Hippocampal formation (tissue), 2 donors: ENCODE measurements at places on chromosomes 5 and 9.

GRCh38 chr9:16277471-16277960 is 593.0 kb downstream of the BNC2 start:
- no peak for DNase-seq

DNA sequence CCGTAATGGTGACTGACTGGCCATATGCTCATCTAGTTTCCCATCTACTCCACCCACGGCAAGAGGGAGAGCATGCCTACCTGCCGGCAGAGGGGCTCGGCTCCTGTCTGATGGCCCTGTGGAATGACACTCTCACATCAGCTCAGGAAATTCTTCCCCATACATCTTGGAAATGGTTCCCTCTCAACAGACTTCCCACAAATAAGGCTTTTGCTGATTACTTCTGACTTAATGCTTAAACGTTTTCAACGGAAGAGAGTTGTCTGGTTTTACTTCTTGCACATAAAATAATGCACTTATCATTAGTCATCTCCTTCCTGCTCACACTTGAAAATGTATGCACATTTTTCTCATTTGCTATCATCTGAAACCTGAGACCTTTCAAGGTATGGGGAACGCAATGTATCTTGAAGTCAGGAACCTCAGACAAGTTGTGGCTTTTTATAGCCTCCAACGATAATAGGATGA is 129.5 kb downstream of the TTLL11 start:
- no peak for DNase-seq

- no peak for DNase-seq
Measured at GRCh38 chr5:150496534-150496933, 11.4 kb upstream of the NDST1 start.

GRCh38 chr5:54254482-54255198 is 55.7 kb downstream of the ARL15 start:
- DNase-seq = no peak

GRCh38 chr9:27280860-27281259 is 16.1 kb downstream of the EQTN start:
- DNase-seq = no peak

GRCh38 chr5:181217111-181217802 is 5.8 kb upstream of the TRIM41 start:
- no peak for DNase-seq

GRCh38 chr9:97431549-97432143 is 19.8 kb downstream of the TDRD7 start:
- DNase-seq = no peak

- no peak for DNase-seq
Measured at GRCh38 chr5:170147051-170147752, 41.5 kb downstream of the FOXI1 start.

GRCh38 chr5:17898766-17899165 is 264.5 kb downstream of the TAF11L14 start:
- no peak for DNase-seq

DNA sequence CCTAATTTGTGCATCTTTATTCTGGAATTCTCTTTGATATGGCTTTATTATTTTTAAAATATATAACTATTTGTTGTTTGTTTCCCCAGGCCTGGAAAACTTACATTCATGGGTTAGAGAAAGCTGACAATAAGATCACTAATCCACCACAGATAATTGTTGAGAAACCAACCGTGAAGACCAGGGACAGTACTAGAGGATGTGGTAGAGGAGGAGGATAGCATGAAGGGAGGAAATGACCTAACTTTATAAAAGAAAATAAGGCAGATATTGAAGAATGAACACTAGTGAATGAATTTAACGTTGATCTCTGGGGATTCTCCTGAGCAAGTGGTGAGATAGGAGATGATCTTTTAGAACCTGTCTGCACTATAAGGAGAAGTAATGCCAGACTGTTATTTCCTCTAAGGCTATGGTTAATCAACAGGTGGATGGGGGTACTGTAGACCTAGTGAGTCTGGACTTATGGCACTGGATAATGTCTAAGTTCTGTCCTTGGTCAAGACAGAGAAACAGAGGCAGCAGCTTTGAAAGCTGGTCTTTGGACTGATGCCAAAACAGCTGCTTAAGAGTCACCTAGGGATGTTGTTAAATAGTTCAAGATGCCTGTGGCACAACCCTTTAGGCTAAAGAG is 52.4 kb downstream of the NREP start:
- DNase-seq = no peak

DNA sequence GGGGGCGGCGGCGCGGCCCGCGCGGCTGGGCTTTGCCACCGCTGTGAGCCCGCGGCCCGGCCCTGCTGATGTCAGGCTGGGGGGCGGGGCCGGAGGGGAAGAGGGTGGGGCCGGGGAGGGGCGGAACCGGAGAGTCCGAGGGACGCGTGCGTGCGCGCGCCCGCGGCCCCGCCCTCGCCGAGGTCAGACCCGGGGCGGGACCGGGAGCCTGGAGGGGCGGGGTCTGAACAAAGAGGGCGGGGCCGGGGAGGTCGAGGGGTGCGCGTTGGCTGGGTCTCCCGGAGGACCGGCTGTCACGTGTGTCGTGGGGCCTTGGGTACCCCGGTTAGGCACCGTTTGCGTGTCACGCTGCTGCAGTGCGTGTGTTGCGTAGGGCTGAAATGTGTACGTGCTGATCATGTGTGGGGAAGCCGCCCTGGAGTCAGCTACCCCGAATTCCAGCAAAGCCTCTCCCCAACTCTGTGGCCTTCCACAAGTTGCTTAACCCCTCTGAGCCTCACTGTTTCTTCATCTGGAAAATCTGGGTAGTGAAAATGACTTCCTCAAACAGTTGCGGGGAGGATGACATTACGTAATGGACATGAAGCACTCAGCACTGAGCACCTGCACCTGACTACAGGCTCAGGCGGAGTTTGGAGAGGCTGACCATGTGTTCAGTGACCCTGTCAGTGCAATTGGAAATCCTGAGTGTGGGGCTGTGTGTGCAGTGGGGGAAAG is at the start of gene RALGDS:
Gene RALGDS, minus strand, starts transcription at position 43 of the 717 bp plus-strand sequence. CDS start 86 bp downstream, outside the sequence.
- peak; percentile 84 for DNase-seq

DNA sequence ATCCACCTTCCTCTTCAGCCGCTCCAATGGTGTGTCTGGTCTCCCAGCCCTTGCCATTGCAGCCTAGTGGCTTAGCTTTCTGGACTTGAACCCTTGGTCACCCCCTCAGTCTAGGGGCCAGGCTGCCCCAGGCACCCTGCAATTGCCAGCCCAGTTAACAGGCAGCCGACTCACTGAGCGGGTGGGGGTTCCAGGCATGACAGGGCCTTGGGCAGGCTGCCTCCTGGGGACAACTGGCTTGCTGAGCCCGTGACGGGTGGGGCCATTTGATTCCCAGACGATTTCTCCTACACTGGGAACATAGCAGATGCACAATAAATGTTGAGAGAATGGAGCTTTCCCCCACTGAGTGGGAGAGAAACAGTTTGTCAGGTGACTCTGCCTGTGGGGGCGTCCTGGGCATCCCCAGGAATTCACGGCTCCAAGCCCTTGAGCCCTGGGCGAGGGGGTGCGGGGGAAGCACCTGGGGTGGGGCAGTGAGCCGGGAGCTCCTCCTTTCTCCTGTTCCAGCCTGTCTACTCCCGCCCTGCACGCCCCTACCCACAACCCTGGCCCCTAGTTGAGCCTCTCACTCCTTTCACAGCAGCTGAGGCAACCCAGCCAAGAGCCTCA is 12.6 kb upstream of the AQP7 start:
- no peak for DNase-seq

- DNase-seq = no peak
Measured at GRCh38 chr5:80246001-80246758, 9.7 kb downstream of the SERINC5 start.

- no peak for DNase-seq
Measured at GRCh38 chr5:22968386-22968785, 115.2 kb upstream of the CDH12 start.

GRCh38 chr5:45189042-45189441 is 380.3 kb downstream of the MRPS30 start:
- DNase-seq = no peak

DNA sequence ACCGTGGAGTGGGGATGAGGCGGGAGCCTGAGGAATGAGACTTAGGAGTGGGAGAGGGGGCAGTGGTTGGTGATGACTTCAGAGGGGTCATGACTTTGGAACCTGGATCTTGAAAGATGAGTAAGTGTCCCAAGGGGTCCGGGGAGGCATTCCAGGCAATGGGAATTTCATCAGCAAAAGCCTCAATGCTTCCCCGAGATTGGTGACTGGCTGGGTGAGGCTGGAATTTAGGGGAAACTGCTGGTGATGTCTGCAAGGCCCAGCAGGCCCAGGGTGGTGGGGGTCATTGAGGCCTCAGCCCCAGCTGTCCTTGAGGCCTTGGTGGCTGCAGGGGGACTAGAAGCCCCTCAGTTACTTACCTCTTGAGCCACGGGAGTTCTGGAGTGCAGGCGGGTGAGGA is 7.5 kb downstream of the NDST1 start:
- no peak for DNase-seq

DNA sequence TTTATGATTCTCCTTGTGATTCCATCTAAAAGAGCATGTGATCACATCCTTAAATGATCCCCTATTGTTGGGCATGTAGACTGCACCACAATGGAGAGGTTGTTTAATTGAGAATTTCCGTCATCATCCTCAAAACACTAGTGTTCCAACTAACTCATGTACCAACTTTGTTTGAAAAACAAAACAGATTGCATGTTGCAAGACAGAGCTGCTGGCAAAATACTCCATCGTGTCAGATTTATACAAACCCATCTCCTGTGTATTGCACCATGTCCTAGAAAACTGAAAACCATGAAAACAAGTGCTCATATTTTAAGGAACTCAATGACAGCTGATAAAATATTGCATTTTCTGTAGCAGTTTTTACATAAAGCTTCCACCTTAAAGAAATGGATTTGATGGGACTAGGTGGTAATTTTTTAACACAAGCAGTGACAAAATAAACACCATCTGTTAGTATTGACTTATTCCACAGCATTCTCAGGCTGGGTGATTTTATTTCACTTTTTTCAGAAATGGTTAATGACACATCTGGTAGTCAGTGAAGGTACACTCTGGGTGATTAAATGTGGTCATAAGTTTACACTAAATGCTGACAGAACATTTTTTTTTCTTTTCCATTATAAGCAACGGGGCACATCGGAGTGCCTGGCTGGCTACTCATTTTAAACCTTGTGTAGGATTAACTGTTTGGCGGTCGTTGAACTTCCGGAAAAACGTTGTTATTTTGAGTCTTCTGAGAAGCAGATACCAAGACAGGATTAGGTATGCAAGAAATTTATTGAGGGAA is 602.9 kb upstream of the WWC1 start:
- DNase-seq = no peak

DNA sequence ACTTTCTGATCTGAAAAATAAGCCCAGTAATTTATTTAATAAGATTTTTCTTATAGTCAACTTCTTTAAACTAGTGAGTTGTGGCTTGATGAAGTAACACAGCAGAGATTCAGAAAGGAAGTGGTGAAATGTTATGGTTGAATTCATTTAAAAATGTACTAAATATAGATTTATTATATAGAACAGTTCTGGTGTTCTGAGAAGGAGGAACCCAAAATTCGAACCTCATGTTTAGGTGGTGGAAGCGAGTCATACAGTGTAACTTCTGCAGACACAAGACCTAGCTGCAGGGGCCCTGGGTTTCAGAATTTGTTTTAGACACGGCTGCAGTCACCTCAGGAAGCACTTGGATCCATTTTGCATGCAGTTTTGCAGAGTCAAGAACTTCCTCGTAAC is 188.2 kb downstream of the TRIO start:
- DNase-seq = no peak

DNA sequence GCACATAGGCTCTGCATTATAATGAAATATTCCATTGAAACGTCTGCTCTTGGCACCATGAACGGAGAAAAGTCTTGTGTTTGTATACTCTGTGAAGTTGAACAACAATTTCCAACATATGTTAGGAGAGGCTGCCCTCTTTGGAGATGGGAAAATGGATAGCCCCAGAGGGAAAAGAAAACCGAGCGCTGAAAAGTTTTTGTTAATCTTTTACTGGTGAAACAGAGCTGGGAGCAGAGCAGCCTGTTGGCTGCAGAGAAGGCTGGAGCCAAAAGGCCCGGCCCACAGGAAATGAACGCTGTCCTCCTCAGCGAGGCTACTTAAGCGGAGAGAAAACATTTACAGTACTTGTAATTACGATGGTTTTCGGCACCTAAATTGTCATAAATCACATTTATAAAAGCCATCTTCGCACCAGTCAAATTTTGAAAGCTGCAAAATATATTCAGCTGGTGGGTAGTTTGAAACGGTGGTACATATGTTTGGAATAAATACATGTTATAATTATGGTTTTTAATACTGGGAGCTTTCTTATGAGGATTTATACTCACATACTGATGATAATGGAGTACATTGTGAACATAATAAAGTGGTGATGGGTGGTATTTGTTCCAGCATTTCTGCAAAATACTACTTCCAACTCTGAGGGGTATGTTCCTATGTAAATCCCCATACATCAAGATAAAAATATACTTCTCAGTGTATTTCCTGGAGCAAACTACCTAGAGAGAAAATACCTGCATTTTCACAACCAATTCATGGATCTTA is 129.6 kb upstream of the CNTLN start:
- DNase-seq = no peak

DNA sequence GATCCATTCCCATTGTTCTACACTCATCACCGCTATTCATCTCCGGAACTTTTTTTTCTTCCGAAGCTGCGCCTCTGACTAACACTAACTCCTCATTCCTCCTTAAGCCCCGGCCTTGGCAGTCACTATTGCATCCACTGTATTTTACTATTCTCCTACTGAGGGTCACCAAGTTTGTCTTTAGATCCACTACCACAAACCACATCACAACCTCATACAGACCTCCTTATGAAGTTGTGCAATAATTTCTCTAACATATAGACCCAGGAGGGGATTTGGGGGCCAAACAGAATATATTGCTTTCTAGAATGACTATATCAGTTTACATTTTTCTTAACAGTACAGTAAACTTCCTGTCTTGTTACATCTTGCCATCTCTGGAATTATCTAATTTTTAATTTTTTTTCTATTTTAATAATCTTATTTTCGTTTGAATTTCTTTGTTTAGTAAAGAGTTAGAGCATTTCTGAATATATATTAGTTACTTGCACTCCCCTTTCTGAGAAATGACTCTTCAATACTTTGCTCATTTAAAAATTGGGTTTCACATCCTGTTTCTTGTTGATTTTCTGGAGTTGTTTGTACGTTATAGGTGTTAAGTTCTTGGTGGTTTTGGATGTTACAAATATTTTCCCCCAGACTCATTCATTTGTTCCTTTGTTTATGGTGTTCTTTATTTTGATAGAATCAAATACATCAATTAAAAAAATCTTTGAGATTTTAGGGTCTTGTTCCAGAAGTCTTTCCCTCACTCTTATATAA is 37.1 kb downstream of the DMRT2 start:
- DNase-seq = no peak

GRCh38 chr5:157275403-157275802 is 9.5 kb downstream of the CYFIP2 start:
- DNase-seq = no peak

DNA sequence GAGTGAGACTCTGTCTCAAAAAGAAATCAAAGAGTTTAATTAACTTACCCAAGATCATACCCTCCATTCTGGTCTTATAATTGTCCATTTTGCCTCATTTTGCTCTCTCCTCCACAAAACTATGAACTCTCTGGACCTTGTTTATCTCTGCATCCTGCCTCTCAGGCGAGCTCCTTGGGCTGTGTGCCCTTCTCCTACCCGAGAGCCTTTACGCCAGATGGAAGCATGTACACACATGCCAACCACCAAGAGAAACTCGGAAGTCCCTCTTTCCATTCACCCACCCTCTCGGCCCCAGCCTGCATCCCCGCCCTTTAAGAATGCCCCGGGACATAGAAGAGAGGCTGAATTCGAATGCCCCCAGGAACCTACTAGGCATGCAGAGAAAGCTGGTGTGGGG is 25.9 kb downstream of the CPLX2 start:
- no peak for DNase-seq

GRCh38 chr5:97980291-97980690 is 793.2 kb upstream of the RGMB start:
- no peak for DNase-seq
